ENCODE measurements at places on chromosomes 7 and 10.

DNA sequence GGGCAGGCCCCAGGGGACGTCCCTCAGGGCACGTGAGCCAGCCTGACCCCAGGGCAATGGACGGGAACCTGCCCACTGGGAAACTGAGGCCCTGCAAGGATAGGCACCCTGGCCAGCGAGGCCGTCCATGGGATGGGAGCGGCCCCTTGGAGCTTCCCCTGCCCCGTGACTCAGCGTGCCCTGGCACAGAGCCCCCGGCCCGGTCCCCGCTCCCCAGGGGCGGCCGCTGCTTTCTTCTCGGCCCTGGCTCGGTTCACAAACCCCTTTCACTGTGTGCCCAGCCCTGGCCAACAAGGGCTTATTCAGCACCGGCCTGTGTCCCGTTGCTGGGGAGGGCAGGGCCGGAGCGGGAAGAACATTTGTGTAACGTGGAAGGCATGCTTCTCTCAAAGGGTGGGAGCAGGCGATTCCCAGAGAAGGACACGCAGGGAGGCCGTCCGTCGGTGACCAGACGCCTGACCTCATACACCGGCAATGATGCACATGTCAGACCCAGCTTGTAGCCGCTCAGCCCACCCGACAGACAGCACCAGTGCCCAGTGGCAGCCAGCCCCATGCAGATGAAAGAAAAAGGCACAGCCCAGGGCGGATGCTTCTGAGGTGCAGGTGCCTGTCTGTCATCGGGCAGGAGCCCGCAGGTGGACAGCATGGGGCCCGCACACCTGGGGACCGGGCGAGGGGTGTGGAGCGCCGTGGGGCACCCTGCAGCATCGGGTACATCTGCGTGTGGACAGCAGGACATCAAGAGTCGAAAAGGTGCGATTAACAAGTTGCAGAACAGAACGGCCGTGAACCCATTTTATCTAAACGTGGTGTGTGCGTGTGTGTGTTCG, 94.5 kb downstream of the PDGFA start:
- peak; percentile 91 for DNase-seq

DNA sequence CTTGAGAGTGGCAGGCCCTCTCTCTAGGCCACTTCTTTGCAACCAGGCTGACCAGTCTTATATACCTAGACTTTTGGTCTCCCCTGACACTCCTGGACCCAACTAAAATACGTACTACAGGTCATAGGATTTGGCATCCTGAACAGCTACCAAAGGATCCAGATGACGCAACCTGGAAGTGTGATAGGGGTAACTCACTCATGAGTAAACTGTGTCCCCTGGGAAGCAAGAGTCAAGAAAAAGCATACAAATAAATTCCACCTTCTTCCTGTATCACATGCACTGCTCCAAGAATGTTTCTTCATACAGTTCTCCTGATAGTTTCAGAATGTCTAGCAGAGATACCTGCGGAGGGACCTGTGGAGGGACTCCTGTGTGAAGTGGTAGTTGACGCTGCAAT, 172.3 kb downstream of the MDFIC start:
- no peak for DNase-seq

GRCh38 chr10:101224910-101225823, 4.1 kb downstream of the LBX1 start:
- no peak for DNase-seq

GRCh38 chr7:128402356-128402755, 7.4 kb downstream of the IMPDH1 start:
- no peak for DNase-seq

- no peak for DNase-seq
These were observed 272.5 kb downstream of the SEMA3A start for GRCh38 chr7:83921941-83922607.

DNA sequence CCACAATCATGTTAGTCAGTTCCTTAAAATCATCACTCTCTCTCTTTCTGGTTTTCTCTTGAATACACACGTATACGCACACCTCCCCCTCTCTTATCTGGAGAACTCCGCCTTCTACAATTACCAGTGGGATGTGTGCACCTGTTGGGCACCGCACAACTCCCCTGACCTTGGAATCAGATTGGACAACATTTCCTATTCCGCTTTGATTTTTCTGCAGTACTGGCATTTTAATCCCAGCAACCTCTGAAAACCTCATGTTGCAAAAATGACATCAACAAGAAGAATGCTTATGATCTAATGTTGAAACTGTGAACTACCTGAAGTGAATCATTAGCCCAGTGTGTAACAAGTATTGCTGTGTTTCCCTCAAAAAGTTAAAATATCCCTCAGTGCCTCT, 109.6 kb downstream of the KIAA1217 start:
- no peak for DNase-seq

DNA sequence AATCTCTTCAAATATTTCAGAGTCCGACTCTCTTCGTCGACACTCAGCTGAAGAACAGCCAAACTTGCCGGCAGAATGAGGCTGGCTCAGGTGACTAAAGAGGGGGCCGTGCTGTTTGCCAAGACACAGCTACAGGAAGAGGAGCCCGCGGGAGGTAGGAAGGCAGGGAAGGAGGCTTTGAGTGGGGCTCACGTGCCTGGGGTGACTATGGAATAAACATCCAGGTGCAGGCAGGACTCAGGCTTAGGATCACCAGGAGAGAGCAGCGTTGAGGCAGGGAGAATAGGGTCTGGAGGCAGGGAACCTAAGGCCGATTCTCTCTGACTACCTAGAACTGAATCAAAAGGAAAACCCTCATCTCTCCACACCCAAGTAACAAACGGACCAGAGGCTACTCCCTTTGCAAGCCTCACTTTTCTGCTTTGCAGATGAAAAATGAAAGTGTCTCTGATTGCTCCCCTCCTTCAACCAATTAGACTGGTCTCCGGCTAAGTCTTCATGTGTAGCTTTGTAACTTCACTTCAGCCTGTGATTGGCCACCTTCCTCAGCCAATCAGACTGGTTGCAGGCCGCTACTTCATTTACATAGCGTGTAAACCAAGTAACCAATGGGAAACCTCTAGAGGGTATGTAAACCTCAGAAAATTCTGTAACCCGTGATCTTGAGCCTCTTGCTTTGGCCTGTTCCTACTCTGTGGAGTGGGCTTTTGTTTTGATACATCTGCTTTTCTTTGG, 19.7 kb upstream of the BNIP3 start:
- no peak for DNase-seq

DNA sequence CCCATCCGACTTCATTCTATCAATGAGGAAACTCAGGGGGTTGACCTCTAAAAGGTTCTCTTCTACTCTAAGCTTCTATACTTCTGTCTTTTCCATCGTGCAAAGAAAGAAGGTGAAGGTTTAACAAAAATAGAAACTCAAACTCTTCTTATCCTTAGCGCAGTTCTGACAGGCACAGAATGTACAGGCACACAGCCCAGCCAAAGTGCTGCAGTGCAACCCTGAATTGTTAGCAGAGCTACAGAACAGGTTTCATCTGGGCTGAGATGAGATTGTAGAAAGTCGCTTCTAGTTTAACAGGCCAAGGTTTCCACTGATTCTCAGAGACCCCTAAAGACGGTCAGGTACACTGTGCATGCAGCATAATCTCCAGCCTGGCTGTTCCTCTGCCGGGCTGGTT, 79.3 kb upstream of the AFAP1L2 start:
- DNase-seq, result no peak

- no peak for DNase-seq
These were observed 287.2 kb downstream of the CAMK1D start for GRCh38 chr10:12636571-12636970.

Measured in aorta (tissue), 5 donors.